ENCODE measurements at places on chromosomes 1 and 21. TPM values are rescaled to one million over a fixed set of nuclear protein-coding genes. Genes with fewer than 3 reads are reported as not detected.

Gene CCNL2
- 87.8 TPM for polyA plus RNA-seq

Gene SH2D2A
- polyA plus RNA-seq = 0.95 TPM

Gene AZIN2
- 1.4 TPM for polyA plus RNA-seq

Gene S100A9
- polyA plus RNA-seq = 202 TPM

Gene DNAI4
- 1.3 TPM for polyA plus RNA-seq

Gene LCE1C
- polyA plus RNA-seq = not detected
